ENCODE measurements at places on chromosomes 7 and 10. TPM values are rescaled to one million over a fixed set of nuclear protein-coding genes. Genes with fewer than 3 reads are reported as not detected.

The PPP1R9A gene
- not detected for polyA plus RNA-seq

DNA sequence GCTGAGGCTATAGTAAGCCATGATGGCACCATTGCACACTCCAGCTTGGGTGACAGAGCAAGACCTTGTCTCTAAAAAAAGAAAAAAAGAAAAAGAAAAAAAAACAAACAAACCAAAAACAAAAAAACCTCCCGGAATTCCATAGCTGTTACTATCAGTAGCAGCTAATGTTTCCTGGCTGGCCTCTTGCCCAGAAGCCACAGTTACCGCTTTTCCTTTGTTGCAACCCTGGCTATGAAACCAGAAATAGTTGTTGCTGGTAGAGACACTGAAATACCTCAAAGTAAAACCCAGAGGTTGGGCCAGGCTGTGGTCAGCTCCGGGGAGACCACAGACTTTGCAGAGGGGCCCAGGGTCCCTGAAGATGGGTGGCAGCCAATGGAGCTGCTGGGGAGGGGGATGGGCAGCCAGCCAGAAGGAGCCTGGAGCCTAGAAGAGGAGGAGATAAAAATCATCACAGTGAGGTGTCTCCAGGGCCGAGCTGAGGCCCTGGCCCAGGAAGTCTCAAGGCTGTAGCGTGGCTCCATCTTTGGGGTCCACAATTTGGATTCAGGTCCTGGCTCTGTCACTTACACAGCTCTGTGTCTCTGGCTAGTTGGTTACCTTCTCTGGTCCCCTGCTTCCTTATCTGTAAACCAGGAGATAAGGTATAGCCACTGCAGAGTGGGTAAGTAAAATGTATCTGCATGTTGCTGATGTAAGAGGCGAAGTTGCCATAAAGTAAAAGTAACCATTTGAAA, 3.4 kb upstream of the CHST12 start:
- DNase-seq = no peak

DNA sequence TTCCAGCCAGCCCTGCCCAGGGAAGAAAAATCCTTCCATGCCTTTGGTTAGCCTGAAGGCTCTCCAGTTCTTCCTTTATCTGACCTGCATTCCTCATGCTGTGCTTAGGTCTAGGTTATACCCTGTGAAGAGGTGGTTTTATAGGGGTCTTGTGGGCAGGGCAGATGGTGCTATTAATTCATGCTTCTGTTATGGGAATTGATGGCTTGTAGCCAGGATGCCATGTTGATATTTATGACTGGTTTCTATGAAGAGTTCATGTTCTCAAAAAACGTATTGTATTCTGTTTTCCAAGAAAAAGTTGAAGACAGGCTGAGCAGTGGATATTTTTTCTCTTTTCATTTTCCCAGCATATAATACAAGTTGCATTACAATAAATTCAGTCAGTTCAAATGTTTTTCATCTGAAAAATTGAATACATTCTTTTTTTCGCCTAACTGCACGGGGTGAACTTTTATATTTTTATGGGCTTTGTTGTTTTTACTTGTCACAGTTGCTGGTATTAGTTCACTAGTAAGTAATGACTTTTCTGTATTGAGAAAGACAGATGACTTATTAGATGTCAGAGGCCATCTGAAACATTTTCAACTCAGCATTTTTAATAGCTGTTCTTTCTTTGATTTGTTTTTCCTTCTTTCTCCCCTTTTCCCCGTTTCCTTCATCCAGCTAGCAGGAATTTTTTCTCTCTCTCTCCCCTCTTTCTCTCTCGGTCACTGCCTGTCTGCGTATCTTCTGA, 322.8 kb downstream of the LRMDA start:
- DNase-seq = no peak

DNA sequence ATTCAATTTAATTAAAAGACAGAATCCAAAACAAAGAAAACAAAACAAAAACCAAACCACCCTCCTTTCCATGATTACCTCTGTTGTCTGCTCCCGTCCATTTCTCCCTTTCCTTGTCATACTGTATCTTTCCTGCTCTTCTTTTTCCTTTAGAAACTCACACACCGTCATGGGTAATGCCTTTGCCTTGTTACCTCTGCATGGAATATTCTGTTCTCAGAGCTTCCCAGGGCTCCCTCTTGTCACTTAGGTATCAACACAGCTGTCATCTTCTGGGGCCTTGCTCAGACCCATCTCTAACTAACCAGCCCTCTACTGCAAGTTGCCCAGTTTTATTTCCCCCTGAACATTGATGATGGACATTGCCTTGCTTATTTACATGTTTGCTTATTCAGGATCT, 30.2 kb upstream of the GIMAP8 start:
- no peak for DNase-seq

The GPR141 gene
- polyA plus RNA-seq = not detected

DNA sequence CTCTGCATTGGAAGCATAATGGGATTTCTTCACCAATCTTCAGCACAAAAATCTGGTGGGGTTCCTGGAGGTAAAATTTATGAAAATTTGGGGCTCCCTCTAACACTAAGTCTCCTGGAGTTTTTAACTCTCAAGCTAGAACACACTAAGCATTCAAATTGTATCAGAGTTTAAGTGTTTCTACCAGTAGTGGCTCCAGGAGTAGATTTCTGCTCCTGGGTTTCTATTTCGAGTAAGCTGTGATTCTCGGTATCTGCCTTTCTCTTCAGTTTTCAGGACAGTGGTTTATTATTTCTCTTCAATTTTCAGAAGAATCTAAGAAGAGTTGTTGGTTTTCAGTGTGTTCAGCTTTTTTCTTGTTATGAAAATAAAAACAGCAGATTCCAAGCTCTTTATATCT, 566.4 kb upstream of the KCND2 start:
- DNase-seq = no peak

DNA sequence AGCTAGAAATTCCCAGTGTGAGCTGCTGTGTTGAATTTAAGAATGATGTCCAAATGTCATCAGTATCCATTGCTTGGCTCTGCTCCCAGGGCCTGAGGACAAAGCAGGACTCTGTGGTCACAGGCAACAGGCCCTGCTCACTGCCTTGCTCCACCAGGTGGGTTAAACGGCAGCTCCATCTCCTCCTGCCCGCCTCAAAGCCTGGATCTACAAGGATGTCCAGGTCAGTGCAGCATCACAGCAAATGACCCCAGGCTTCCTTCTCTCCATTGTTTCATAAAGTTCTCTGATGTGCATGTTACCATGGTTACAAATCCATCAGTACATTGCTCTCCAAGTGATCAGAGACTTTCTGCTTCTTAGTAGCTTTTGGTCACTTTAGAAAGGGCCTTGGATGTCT, 322.0 kb upstream of the ZNF32 start:
- no peak for DNase-seq

GRCh38 chr7:73770002-73770859, at the start of gene CLDN3:
CLDN3 (minus strand) TSS chr7:73770270; CDS start chr7:73770049, 221 bp downstream.
- no peak for DNase-seq

DNA sequence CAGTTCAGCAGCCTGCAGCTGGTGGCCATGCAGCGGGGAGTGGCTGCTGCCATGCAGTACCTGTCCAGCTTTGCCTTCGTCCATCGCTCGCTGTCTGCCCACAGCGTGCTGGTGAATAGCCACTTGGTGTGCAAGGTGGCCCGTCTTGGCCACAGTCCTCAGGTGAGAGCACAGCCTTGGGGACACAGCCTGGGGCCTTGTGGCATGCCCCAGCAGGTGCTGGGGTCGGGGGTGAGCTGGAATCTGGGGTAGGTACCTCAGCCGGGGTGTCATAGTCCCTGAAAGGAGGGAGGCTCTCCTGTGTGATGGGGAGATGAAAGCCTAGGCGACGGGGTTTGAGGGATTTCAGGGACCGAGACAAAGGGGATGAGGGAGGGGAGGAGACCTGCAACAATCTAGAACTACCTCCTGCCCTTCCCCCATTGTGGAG, 14.1 kb downstream of the EPHB6 start:
- DNase-seq = no peak

The YAE1 gene
- 36.7 TPM for polyA plus RNA-seq

- DNase-seq = no peak
These were observed 136.9 kb upstream of the PALS2 start for GRCh38 chr7:24436131-24436920.

The CRYGN gene
- polyA plus RNA-seq = not detected

DNA sequence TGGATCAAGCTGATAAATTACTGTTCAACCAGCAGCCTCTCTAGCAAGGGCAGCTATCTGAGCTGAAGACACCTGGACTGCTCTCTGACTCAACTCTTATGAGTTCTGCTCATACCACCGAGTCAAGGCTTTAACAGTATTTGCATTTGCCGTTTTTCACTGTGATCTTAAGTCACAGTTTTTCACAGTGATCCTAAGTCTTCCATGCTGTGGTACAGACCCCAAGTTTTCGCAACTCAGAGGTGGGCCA, 31.3 kb downstream of the PIP4K2A start:
- DNase-seq = no peak

The POU6F2 gene
- polyA plus RNA-seq = 0.70 TPM

GRCh38 chr10:75403144-75403938, 1.8 kb upstream of the ZNF503 start:
- no peak for DNase-seq

The FAM237B gene
- polyA plus RNA-seq = not detected

The NAPEPLD gene
- 5.6 TPM for polyA plus RNA-seq

The PIP gene
- not detected for polyA plus RNA-seq

The PLCE1 gene
- polyA plus RNA-seq = not detected

DNA sequence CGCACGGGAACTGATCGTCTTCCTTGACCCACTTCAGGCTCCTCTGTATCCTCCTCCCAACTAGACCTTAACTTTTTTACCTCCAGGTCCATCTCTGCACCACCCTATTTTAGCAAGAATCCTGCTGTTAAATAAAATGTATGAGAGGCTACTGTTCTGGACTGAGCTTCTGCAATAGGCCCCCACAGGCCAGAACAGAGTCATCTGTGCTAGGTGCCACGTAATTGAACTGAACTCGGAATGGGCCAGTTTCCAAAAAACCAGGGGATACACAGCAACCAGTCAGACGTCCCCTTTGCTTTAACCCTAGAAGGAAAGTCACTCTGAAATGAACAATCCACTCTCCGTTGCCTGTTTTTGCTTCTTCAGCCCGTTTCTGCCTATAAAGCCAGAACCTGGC, 71.3 kb downstream of the CHST15 start:
- no peak for DNase-seq

The EFCAB10 gene
- 22.5 TPM for polyA plus RNA-seq

The VPS37D gene
- polyA plus RNA-seq = 2.1 TPM

The ZNF398 gene
- polyA plus RNA-seq = 8.8 TPM

The GALNT17 gene
- not detected for polyA plus RNA-seq

The EBF3 gene
- 0.04 TPM for polyA plus RNA-seq

- DNase-seq = no peak
These were observed 548.0 kb downstream of the MAGI2 start for GRCh38 chr7:78905436-78905835.

The CCL24 gene
- polyA plus RNA-seq = 1.3 TPM

DNA sequence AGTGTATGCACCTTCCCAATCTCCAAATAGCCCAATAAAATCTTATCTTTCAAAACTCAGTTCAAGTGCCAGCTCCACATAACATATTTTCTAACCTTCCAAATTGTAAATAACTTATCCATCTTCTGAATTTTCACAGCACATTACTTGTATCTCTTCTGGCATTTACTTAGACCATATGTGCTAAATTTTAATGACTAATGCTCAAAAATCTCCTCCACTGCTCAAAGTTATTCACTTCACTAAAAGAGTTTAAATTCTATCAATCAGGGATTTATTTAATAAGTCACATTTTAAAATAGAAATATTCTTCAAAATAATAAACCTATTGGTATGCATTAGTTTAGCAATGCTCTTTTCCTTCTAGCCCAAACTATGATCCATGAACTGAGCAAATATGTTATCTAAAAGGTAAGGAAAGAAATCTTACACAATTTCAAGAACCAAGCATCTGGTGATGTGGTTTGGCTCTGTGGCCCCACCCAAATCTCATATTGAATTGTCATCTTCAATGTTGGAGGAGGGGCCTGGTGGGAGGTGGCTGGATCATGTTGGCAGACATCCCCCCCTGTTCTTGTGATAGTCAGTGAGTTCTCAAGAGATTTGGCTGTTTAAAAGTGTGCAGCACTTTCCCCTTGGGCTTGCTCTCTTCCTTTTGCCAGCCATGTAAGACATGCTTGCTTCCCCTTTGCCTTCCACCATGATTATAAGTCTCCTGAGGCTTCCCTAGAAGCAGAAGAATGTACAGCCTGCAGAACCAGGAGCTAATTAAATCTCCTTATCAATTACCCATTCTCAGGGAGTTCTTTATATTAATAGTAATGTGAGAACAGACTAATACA, 28.1 kb upstream of the GPR22 start:
- no peak for DNase-seq

The MRM2 gene
- 50.2 TPM for polyA plus RNA-seq

DNA sequence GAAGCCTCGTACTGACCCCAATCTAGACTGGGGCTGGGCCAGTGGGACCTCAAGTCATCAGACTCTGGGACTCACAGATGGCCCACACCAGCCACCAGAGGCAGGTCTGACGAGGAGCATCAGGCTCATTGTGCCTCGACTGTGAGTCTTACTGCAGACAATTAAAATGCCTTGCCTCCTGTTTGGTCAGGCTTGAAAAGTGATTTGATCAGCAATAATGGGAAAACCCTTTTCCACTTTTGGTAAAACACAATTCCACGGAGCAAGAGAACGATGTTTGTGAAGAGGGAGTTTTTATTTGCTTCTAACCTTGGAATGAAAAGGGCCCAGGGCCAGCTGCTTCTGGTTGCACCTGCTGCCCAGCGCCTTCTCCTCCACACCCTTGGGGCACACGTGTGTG, 43.9 kb downstream of the C10orf143 start:
- no peak for DNase-seq

The HYAL4 gene
- not detected for polyA plus RNA-seq

DNA sequence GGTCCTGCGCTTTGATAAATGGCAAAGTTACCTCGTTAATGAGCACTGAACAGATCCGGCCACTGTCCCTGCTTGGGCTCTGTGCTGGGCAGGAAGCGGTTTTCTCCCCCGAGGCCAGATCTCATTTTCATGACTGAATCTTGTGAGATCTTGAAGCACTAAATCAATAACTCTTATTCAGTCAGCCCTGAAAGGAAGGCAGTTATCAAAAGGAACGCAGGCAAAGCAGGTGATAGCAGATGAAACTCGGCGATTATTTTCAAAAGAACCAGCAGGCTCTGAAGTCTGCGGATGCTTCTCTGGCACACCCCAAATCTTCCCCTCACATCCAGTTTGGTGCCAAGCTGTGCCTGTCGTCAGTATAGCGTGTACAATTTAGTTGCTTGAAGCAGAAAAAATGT, 228.7 kb downstream of the BAMBI start:
- DNase-seq = peak; percentile 37

The CALML3 gene
- polyA plus RNA-seq = not detected

GRCh38 chr7:66504131-66504530, 124.5 kb upstream of the KCTD7 start:
- DNase-seq = peak; percentile 4
